ENCODE measurements at places on chromosomes 16 and 17.

DNA sequence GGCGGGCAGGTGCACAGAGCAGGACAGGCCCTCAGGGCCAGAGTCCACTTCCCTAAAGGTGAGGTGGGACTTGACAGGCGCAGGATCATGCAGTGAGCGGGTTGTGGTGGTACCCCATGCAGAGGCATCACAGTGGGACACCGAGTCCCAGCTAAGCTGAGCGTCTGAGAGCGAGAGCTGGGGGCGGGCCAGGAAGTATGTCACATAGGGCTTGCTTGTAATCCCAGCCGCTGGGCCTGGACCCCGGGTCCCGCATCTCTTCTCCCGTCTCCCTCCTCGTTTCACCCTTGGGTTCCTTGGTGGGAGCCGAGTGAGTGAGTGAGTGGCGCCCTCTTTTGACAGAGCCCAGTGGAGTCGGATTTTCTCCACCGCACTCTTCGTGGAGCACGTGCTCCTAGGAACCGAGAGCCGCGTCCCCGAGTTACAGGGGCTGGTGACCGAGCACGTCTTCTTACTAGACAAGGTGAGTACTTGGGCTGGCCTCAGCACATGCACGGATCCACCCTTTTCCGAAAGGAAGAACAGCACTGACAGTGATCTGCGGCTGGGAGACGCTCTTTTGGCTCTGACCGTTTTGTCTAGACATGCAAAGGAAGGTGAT lies 50.8 kb upstream of the ENDOV start:
- no peak for DNase-seq

DNA sequence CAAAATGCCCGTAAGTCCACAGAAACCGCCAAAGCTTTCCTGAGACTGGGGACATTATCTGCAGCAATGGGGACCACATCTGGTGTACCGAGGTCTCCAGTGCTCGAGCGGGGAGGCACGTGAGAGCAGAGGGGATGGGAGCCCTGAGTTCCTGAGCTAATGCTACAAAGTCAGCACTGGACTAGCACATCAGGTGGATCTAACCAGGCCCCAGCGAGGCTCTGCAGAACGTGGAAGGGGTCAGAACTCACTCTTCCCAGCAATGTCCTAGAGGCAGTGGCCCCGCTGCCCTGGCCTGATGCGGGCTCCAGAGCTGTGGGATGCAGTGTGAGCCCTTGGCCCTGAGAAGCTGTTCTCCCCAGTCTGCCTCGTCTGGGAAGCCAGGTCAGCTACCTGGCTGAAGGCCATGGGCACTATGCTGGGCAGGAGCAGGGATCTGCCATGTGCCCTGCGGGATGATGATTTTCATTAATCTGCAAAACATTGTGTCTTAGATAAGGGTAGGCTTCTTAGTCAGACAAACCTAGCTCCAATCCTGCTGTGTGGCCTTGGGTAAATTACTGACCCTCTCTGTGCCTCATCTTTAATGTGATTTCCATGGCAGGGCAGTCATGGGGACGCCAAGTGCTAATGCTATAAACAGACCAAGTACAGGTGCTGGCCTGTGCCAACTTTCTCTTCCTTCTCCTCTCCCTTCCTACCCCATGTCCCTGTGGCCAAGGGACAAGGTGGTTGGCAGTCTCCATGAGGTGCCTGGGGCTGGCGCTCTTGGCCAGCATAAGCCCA lies 40.1 kb upstream of the SLC38A10 start:
- no peak for DNase-seq

DNA sequence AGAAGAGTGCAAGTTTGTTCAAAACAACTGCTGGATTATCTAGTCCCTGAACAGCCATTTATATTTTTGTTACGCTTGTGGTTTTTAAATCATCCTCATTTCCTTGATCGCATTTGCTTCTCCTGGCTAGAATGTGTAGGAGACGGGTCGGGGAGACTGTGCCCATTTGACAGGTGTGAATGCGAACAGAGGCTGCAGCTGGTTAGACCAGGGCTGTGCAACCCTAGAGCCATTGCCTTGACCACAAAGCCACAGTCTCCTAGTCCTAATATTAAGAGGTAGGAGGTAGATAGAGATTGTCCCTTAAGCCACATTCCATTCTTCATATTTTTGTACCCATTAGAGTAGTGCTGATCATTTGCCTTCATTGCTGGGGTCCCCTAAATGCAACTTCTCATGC lies 639.1 kb downstream of the WWOX start:
- DNase-seq: no peak

- no peak for DNase-seq
Measured at GRCh38 chr16:85715169-85716021, 26.6 kb upstream of the GINS2 start.

GRCh38 chr17:2909846-2910234 lies 113.6 kb downstream of the RAP1GAP2 start:
- no peak for DNase-seq

GRCh38 chr17:81563861-81564586 lies 11.9 kb upstream of the FAAP100 start:
- DNase-seq: no peak

DNA sequence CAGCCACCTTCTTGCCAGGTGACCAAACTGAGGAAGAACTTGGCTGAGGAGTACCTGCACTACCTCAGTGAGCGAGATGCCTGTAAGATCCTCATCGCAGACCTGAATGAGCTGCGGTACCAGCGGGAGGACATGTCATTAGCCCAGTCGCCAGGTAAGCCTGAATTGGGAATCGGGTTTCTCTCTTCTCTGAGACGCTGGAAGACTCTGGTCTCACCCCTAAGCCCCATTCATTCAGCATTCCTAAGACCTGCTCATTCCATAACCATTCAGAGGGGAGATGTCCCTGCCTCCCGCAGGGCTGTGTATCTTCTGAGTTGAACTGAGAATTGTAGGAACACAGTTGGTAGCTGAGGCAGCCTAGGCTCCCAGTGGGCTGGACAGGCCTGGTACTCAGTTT lies 17.0 kb upstream of the THAP11 start:
- no peak for DNase-seq

GRCh38 chr17:13421581-13422130 lies 180.1 kb downstream of the HS3ST3A1 start:
- no peak for DNase-seq

GRCh38 chr17:41919165-41919817 lies 540 bp upstream of the ACLY start:
- DNase-seq: no peak

DNA sequence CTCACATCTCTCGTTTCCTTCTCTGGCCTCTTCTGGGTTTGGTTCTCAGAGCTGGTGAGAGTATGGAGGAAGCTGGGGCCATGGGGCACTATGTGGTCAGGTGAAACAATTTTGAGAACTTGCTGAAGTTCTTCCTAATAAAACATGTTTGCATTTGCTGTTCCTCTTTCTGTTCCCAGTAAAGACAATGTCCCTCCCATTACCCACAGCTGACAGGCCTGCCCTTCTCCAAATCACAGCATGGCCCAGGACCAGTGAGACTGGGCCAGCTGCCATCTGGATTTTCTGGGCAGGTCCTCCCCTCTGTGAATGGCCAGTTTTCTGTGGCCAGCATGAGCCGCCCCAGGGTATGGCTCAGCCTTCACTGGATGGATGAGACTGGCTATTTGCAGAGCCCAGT lies at the start of gene CD300H:
Gene CD300H, minus strand, starts transcription at position 113 of the 400 bp plus-strand sequence.
- no peak for DNase-seq

DNA sequence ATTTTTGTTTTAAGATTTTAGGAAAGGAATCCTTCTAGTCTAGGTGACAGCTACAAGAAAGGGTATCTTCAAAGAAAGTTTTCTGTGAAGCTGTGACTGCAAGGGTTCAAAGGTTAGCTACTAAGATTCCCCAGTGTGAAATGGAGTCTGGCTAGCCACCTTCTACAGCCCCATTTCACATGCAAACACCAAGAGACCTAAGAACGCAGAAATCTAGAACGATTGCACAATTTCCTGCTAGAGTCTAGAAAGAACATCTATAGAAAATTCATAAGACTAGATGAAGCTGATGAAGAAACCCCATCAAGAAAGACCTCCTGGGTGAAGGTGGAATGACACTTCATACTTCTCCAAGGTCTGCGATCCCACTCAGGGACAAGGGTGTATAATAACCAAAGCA lies 77.1 kb downstream of the STX8 start:
- no peak for DNase-seq

DNA sequence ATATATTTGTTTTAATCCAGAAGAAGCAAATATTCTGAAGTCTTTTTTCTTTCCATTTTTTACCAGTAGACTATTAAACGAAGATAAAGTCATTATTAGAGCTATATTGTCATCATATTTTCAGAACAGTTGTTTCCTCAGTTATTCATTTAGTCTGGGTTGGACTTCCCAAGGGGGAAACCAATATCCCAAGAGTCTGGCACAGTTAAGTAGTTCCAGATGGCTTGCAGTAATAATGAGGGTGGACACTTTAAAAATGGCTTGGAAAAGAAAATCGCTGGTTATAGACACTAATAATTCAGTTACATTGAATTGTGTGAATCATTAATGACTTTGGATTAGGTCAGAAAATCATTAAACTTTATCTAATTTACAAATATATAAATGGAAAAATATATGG lies 3.9 kb downstream of the PPM1E start:
- DNase-seq: no peak

DNA sequence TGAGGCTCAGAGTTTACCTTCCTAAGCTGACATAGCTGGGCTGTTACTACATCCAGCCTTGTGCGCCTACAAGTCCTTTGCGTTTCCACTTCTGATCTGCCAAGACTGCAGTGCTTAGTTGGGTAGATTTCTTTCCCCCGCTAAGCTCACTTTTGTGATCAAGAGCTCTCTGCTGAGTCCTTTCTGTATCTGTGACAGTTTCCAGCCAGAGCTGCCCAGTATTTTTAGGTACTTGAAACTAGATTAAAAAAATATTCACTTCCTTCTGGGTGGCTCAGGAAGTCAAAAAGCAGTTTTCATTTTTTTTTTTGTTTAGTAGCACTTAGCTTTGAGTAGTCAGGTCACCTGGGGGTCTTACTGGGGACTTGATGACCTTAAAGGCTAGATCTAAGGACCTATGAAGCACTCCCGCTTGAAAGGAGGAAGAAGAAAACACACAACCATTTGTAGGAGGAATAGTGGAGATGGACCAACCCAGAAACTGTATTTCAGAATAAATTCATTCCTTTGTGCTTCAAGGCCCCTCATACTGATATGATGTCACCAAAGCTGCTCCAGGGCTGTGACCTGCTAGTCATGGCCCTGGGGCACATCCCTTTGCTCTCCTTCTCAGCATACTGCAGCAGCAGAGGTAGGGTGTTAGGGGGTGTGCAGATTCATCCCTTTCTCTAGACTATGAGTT lies 75.6 kb upstream of the HNF1B start:
- no peak for DNase-seq

DNA sequence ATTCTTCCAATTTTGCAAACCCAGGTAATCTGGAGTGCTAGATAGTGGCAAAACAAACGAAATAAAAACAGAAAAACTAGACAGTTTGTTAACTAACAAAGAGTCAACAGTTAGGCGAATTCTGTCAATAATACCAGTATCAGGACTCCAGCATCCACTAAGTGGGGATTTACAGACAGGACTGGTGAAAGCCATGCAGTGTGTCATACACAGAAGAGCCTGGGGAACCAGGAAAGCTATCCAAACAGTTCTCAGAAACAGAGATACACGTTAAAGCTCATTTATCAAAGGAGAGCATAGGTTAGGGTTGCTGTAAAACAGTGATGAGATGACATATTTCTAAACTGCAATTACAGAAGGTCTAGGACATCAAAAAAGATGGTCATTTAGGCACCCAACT lies 203.7 kb upstream of the KIF2B start:
- no peak for DNase-seq

- DNase-seq: no peak
Measured at GRCh38 chr16:25264597-25264996, 7.0 kb upstream of the ZKSCAN2 start.

DNA sequence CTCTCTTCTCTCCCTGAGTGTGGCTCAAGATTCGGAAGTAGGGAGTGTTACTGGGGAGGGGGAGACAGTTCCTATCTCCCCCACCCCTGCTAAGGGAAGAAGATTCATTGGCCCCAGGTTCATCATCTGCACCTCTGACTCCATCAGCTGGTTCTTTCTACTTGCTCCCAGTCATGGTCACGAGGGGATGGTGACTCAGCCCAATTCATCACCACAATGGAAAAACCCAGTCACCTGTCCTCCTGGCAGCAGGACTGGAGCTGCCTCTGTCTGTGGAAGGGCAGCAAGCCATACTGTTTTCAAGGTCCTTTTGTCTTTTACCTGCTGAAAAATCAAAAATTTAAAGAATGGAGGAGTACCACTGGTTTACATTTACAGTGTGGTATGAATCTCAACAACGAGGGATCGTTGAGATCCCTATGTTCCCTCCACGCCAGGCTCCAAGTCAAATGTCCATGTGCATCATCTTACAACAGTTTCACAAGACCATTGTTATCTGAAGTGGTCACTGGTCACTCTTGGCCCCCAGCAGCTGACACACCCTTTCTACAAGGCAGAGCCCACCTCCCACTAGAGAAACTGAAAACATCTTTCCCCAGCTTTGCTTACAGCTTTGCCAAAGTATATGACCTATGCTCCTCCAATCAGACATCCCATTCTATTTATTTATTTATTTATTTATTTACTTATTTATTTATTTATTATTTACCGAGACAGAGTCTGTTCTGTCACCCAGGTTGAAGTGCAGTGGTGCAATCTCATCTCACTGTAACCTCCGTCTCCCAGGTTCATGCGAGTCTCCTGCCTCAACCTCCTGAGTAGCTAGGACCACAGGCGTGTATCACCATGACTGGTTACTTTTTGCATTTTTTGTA lies 40.4 kb upstream of the NDRG4 start:
- DNase-seq: no peak

GRCh38 chr16:67451704-67452435 lies 20.9 kb downstream of the HSD11B2 start:
- DNase-seq: no peak

GRCh38 chr17:38416840-38417209 lies 11.4 kb upstream of the ARHGAP23 start:
- DNase-seq: no peak

DNA sequence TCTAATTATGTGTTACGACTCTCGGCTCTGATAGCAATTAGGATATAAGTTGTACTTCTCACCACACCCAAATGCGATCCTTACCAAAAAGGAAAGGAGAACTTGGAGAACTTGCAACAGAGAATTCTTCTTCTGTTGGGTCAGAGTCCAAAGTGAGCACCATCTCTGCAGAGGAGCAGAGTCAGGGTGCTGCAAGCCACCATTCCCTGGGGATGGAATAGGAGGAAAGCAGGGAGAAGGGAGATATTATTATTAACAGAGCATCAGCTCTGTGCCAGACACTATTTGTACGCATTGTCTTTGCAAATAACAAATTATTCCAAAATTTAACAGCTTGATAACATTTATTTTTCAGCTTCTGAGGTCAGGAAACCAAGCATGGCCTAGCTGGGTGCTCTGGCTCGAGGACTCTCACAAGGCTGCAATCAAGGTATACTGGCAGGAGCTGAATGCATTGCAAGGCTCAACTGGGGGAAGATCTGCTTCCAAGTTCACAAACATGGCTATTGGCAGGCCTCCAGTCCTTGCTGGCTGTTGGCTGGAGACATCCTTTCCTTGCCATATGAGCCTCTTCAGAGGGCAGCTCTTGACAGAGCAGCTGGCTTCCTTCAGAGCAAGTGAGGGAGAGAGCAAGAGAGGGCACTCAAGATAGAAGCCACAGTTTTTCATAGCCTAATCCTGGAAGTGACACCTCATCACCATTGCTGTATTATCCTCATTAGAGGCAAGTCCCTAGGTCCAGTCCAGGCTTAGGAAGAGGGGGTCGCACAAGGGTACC lies 296.2 kb upstream of the CDH5 start:
- no peak for DNase-seq
